Stimulated activated CD4-positive, alpha-beta T cell treated with anti-CD3 and anti-CD28 coated beads, Interleukin-1b, Interleukin-23, amount 100 ng/mL, for 4 hours (primary cell): ENCODE measurements at places on chromosomes 7 and 10.

GRCh38 chr7:157022681-157023588, 12.5 kb upstream of the MNX1 start:
- no peak for DNase-seq

DNA sequence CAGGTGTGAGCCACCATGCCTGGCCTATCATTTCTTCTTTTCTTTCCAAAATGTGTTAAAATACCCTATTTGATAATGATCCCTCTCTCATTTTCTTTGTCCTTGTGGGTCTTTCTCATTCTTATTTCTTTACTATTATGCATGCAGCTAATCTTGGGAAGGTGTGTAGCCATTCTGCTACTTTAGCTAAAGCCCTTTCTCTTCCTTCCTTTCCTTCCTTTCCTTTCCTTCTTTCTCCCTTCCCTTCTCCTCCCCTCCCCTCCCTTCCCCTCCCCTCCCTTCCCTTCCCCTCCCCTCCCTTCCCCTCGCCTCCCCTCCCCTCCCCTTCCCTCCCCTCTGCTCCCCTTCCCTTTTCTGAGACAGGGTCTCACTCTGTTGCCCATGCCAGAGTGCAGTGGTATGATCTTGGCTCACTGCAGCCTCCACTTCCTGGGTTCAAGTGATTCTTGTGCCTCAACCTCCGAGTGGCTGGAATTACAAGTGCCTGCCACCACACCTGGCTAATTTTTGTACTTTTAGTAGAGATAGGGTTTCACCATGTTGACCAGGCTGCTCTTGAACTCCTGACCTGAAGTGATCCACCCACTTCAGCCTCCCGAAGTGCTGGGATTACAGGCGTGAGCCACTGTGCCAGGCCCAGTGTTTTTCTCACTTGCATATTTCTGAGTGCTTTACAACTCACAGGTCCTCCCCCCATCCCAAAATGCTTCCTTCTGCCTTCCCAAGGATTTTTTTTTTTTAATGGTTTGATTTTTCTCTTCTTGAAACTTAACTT, 42.3 kb downstream of the HIP1 start:
- no peak for DNase-seq

GRCh38 chr7:20306180-20306946, 24.3 kb upstream of the ITGB8 start:
- DNase-seq, result no peak

- no peak for DNase-seq
Measured at GRCh38 chr10:130485958-130486895, 350.0 kb downstream of the GLRX3 start.

- no peak for DNase-seq
Measured at GRCh38 chr7:32941681-32942414, 15.4 kb upstream of the FKBP9 start.

- peak; percentile 96 for DNase-seq
Measured at GRCh38 chr7:129433847-129434674, at the start of gene STRIP2. STRIP2 (plus strand) TSS chr7:129434432; CDS start chr7:129434473, 41 bp downstream.

DNA sequence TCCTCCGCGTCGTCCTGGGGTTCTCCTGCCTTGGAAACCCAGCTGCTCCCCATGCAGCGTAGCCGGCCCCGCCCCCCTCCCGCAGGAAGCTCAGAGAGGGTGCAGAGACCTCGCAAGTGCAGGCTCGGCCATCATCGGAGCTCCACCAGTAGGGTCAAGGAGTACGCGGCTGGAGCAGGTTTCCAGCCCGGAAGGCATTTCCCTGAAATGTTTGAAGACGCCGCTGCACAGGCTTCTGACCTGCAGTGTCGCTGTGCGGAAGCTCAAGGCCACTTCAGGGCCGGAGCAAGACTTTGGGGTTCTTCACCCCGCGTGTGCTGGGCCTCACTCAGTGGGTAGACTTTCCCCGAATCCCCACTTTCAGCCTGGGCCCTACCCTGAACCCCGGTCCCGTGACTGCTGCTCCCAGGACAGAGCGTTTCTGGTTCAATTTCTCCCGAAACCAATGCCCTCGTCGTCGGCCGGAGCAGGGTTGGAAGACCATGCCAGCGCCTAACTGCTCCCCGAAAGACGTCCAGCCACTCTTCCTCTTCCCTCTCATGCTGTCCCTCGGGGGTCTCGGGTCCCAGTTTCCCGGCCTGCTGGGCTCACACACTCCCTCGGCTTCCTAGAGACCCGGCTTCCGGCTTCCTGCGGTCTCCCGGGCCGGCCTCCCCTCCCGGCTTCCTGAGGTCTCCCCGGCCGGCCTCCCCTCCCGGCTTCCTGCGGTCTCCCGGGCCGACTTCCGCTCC, 52.1 kb downstream of the INSIG1 start:
- no peak for DNase-seq

DNA sequence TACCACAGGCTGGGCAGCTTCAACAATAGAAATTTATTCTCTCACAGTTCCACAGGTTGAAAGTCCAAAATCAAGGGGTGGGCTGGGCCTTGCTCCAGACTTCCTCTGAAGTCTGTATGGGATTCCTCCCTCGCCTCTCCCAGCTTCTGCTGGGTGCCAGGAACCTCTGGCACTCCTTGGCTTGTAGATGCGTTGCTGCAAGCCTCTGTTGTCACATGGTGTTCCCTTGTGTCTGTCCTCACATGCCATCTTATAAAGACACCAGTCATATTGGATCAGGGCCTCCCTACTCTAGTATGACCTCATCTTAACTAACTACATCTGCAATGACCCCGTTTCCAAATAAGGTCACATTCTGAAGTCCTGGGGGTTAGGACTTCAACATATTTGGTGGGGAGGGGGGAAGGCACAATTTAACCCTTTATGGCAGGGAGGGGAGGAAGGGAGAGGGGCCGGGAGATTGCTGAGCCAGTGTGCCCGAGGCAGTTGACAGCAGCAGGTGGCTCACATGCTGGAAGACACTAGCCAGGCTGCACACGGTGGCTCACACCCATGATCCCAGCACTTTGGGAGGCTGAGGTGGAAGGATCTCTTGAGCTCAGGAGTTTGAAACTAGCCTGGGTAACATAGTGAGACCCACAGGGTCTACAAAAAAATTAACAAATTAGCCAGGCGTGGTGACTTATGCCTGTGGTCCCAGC, 18.8 kb downstream of the ZNF282 start:
- DNase-seq, result no peak

DNA sequence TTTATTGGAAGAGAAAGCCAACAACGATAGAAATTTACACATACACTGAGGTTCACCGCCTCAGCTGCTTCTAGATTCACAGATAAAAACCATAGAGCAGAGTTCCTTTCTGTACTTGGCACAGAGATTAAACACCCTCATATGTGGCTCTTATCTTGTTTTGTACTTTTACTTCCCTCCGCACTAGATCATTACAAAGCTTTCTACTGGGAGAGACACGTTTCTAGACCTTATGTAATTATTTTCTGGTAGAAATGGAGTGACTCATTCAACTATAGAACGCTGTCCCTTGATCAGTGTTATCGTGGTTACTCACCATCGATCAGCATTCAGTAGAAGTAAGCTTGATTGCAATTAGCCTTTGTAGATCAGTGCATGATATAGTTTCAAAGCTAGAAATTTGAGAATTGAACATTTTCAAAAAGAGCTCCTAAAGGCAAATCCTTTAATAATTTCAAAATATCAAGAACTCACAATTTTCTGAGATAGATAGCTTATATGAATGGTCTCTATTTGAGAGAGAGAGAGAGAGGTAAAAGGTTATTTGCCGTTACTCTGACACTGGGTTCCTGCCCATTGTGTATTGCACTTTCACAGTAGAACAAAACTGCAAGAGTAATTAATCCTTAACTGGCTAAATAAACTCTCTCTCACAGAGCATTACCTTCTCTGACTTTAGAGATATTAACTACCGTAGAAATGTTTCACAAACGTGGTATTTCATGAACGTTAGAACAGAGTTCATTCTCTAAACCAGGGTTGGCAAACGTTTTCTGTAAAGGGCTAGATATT, 26.1 kb upstream of the DNAJC1 start:
- no peak for DNase-seq

GRCh38 chr10:83982812-83983211, 156.5 kb upstream of the GHITM start:
- DNase-seq, result no peak

DNA sequence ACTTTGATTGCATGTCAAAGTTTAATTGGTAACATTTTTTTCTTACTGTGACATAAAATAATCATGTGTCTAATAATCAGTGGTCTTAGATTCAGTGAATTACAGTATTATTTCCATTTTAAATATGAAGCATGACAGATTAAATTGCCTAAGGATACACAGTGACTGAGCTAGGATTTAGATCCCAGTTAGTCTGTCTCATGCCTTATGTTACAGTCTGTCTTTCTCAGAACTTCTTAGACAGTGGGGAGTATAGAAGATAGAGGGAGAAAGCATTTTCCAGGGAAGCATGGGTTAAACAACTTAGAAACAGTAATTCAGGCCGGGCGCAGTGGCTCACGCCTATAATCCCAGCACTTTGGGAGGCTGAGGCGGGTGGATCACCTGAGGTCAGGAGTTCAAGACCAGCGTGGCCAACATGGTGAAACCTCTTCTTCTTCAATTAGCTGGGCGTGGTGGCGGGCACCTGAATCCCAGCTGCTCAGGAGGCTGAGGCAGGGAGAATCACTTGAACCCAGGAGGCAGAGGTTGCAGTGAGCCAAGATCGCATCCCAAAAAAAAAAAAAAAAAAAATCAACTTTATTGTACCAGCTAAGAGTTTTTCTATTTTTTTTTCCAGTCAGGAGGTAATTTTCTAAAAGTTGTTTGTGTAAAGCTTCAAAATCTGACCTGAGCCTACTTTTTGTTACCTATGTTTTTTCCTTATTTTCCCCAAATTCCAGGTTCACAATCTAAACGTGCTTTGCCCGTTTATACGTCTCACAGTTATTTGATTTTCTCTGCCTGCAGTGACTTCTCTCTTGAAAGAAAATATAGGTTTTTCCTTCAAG, 3.3 kb downstream of the CASD1 start:
- DNase-seq, result no peak

GRCh38 chr7:112437072-112437471, 13.2 kb upstream of the IFRD1 start:
- no peak for DNase-seq

DNA sequence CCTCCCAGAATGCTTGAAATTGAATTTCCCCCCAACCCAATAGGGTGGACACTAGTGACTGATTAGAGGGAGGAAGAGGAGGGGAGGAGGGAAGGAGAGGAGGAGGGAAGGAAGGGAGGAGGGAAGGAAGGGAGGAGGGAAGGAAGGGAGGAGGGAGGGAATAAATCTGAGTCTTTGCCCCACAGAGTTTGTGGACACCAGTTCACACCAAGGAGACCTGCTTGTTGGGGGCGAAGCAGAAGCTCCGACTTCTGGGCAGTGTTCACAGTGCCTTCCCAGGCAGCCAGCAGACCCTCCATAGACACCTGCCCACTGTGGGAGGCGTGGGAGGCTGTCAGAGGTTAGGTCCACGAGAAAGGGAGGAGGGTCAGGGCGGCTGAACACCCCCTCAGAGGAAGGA, 44.8 kb downstream of the PRKAG2 start:
- DNase-seq, result no peak

DNA sequence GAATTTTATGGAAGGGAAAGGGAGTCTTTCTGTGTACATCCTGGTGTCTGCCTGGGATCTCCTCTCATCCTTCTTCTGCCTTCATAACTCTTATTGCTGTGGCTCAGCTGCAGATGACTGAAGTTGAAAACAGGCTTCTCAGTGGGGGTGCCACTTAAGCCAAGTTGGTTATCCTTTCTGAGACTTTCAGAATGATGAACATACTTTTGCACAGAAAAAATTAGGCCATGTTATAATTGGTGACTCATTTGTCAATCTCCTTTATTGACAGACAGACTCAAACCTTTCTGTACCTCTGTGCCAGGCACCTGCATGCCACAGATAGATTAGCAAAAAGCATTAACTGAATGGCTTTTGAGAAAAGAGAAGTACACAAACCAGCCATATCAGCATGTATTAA, 430.3 kb downstream of the SORCS1 start:
- no peak for DNase-seq

DNA sequence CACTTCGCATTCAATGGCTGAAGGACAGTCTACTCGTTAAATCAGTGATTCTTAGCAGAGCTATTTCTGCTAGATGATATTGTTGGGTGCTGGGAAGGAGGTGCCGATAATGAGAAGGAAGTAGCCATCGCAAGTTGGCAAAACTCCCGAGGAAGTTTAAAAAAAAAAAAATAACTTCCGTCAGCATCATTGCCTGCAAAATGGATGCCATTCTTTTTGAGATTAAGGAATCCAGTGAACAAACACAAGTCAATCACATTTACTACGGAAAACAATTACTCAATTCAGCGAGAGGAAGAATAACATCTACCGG, 74.4 kb upstream of the SFMBT2 start:
- no peak for DNase-seq

GRCh38 chr10:78805176-78805575, 263.6 kb upstream of the ZMIZ1 start:
- DNase-seq, result no peak

DNA sequence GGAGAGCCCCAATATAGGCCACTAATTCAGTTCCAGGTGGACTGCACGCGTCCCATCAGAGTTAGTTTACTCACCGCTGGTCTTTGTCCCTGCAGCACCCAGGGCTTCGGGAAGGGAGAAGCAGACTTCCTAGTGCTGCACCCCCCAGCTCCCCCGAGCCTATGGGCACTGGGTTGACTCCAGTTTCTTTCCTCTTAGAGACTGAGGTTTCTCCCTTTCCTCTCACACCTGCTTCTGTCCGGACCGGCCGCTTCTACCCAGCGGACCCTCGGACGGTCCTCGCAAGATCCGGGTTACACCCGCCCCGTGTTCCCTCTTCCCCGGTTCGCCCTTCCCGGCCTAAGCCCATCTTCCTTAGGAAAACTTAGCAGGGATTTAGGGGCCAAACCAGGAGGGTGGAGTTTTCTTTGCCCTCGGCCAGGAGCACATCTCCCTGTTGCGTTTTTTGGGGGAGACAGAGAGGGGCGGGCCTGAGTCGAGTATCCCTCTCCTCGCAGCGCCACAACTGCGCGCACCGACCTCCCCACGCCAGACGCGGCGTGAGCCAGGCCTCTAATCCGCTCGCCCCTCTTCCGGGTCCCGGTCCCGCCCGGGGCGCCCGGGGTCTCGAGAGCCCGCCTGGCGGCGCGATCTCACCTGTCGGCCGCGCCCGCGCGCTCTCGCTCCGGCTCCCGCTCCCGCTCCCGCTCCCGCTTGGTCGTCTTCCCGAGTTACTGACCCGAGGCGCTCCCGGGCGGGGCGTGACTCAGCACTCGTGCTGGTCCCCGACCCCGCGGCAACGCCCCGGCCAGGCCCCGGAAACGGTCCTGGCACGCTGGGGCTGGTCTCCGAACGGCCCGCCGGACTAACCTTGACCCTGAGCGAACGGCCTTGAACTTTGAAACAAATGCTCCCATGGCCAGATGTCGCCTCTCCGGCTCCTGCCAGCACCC, at the start of gene AIFM2:
Gene AIFM2, minus strand, starts transcription at position 728 of the 932 bp plus-strand sequence. CDS start 8,741 bp downstream, outside the sequence.
- no peak for DNase-seq

DNA sequence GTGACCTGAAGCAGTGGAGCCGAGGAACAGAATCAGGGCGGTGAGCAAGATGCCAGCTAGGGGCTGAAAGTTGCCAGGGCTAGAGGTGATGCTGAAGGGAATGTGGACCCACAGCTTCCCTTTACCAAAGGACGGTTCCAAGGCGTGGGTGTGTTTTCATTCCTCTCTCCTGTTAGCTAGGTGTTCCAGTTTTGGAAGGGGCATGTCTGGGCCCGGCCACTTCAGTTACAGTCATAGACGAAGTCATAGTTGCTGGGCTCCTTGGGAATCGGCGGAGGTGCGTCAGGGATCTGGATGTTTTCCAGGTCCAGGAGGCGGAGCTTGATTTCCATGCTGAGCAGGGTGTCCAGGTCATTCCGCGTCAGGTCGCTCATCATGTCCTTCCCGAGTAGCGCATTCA, 131.0 kb upstream of the AOAH start:
- DNase-seq, result no peak
